ENCODE measurements at places on chromosomes 4 and X.

- peak; percentile 54 for DNase-seq
These were observed 97.7 kb downstream of the ARHGAP10 start for GRCh38 chr4:147829401-147830101.

- DNase-seq, result no peak
These were observed 55.0 kb upstream of the PAK3 start for GRCh38 chrX:111041018-111041462.

DNA sequence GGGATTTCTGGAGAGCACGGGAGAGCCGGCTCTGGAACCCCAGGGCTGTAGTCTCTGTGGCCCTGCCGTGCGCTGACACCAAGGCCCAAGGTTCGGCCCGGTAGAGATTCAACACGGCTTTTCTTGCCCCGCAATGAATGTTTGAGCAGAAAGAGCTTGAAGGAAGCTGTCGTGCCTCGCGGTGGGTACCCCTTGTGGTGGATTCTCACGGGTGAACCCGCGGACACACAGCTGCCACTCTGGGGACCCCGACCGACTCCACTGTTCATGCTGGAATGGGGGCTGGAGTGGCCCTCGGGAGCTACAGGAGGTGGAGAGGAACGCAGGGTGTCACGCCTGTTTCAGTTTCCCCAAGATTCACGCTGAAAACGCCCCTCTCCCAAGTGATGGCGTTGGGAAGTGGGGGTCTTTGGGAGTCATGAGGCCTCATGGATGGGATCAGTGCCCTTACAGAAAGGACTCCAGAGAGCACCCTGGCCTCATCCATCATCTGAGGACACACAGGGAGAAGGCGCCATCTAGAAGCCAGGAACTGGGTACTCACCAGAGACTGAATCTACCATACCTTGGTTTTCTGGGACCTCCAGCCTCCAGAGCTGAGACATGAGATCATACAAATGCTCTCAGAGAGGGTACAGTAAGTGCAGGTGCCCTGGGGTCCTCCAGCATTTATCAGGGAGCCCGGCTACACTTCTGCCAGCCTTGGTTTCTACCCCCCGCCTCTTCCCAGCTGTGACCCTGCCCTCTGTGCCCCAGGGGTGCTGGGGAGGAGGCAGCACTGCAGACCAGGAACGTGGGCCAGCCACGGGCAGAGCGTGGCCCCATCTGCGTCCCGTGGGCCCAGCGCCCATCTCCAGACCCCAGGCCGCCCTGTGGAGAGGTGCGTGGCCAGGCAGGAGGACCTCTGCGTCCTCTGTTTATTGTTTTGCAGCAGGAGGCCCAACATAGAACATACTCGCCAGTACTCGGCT is 6.4 kb downstream of the SLC25A6 start:
- no peak for DNase-seq

- no peak for DNase-seq
These were observed 53.2 kb downstream of the MAGED4B start for GRCh38 chrX:52015794-52016193.

- DNase-seq, result no peak
These were observed 345.9 kb downstream of the SLC7A11 start for GRCh38 chr4:137896221-137896737.

- DNase-seq, result peak; percentile 31
These were observed 9.9 kb downstream of the APBB2 start for GRCh38 chr4:41204400-41204978.

DNA sequence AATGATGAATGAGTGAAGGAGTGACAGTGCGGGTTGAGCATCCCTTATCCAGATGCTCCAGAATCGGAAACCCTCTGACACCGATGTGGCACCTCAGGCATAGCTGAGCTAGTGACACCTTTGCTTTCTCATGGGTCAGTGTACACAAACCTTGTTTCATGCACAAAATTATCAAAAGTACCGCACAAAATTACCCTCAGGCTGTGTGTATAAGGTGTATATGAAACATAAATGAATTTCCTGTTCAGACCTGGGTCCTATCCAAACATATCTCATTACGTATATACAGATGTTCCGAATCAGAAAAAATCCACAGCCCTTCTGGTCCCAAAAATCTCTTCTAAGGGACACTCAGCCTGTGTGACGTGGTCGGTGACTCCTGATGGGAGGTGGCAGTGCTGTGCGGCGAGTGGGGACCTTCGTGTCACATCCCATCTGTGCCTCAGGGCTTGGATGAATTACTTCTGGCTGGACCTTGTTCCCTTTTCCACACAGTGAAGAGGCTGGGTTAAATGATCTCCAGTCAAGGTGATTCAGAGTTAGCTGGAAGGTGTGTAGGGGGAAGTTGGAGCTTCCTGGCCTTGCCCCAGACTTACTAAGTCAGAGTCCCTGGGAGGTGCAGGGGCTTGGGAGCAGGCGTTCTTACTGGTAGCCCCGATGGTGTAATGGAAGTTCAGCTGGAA is 18.8 kb downstream of the RGS12 start:
- DNase-seq, result no peak

- DNase-seq, result no peak
These were observed 88.1 kb downstream of the RASL11B start for GRCh38 chr4:52950226-52950625.

DNA sequence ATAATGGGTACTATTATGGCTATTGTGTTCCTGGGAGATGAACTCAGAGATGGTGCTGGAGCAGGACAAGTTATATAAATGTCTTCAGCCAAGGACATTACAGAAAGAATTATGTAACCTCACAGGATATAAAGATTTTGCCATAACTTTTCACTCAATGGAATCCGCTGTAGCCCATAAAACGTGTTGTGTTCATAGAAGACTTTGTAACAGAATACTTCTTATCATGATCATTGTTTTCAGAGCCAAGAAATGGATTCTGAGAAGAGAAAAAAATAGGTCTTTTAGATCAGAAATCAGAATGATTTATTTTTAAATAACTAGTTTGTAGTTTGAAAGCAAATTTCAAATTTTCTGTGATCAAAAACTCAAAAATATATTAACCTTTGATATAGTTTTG is 441.0 kb upstream of the TENM3 start:
- no peak for DNase-seq

- DNase-seq, result no peak
These were observed 7.6 kb downstream of the ANAPC10 start for GRCh38 chr4:145090380-145090779.

DNA sequence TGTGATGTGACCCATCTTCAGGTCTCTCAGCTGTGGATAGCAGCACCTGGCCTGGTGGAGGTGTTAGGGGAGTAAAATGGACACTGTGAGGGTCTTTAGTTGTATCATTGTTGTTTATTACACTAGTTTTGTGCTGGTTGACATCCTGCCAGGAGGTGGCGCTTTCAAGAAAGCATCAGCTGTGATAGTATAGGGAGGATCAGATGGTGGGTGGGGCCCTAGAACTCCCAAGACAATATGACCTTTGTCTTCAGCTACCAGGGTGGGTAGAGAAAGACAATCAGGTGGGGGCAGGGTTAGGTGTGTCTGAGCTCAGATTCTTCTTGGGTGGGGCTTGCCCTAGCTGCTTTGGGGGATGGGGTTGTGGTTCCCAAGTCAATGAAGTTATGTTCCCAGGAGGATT is 162.8 kb downstream of the PPP1R2C start:
- DNase-seq, result no peak

GRCh38 chrX:33784548-33784947 is 347.6 kb downstream of the FAM47A start:
- DNase-seq, result no peak

DNA sequence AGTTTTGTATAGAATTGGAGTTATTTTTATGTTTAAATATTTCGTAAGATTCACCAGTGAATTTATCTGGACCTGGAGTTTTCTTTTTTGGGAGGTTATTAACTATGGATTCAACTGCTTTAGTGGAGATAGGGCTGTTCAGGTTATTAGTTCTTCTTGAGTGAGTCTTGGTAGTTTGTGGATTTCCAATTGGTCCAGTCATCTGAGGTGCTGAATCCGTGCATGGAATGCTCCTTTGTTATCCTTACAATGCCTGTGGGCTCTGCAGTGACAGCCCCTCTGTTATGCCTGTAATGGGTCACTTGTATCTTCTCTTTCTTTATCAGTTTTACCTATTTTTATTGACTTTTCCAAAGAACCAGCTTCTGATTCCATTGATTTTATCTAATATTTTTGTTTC is 15.4 kb upstream of the NKX1-1 start:
- DNase-seq, result no peak

- DNase-seq, result no peak
These were observed 168.1 kb upstream of the MAP3K15 start for GRCh38 chrX:19683358-19683757.

DNA sequence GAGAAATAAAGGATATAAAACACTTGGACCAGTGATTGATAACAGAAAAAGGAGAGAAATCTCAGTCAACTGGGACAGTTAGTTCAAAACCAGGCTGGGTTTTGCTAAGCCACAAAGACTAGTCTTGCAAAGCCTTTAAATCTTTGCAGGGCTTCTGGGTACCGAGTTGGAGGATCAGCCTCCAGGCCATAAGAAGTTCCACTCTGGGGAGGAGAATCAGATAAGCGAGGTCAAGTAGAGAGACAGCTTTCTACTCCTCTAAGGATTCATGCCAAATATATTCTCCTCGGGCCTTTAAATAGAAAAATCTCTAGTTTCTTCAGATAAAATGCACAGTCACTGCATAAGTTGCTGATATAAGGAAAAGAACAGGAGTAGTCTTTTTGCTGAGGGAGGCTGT is 92.7 kb downstream of the MFAP3L start:
- no peak for DNase-seq

DNA sequence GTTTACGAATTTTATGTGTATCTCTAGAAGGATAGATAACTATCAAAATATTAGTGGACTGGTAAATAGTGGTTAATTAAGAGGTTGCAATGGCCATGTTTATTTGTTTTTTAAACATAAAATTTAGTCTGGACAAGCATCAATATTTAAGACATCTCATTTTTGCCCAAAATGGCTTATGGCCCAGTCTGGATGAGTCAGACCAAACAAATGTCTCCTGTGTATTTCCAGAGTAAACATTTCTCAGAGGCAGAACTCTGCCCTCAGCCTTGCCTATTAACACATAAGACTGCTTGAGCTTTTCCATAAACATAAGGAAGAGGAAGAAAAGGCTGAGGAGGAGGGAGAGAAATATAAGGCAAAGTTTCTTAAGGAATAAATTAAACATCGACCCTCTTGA is 277.1 kb upstream of the DIAPH2 start:
- peak; percentile 19 for DNase-seq

DNA sequence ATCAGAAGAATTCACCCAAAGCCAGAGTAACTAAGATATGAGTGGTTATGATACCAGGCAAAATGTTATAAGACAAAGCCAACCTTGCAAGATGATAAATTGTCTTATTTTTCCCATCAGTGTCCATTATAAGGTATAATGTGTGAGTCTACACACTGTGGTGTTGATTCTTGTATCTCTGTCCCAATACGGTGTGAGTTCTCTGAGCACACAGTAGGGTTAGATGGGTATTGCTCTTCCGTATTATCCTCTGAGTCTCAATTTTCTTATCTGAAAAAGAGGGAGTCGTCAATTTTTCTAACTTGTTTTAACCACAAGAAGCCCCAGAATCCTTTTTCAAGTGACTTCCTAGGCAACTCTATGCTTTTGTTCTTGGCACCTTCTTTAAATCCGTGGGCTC is 69.9 kb downstream of the HMGB2 start:
- no peak for DNase-seq

DNA sequence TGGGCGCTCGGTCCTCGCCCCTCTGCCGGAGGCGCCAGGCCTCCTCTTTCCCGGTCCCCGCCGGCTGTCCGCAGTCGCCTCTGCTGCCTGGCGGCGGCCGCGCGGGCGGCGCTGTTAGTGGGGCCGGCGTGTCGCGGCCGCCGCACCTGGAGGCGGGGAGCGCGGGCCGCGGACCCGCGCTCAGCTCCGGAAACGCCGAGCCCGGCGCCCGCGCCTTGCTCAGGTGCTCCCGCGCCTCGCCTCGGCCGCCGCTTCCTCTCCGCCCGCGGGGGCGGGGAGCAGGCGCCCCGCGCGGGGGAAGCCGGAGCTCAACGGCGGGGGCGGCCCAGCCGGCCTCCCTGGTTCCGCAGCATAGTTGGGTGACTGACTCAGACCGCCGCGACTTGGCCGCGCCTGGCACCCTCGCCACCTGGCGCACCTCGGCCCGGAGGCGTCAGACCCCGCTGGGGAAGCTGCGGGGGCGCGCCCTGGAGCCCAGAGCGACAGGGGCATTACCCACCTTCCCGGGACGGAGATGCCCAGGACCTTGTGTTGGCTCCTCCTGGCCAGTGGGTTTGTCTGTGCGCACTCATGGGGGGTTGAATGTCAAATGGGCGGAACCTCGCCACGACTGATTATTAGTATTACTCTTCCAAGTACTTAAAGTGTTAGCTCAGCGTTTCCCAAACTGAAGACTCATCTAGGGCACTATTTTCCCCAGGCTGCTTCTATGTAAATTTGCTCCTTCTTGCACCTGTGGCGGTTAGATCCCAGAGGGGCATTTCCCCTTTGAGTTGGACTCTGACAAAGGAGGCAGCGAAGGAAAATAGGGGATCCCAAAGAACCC is at the start of gene ARAP2:
Gene ARAP2 (minus strand): TSS at position 258 of the 826 bp plus-strand sequence. CDS start 15,028 bp downstream, outside the sequence.
- peak; percentile 34 for DNase-seq

- DNase-seq, result no peak
These were observed 168.5 kb upstream of the DMD start for GRCh38 chrX:33379839-33380238.

- DNase-seq, result no peak
These were observed 22.3 kb downstream of the TEC start for GRCh38 chr4:48247142-48247877.

DNA sequence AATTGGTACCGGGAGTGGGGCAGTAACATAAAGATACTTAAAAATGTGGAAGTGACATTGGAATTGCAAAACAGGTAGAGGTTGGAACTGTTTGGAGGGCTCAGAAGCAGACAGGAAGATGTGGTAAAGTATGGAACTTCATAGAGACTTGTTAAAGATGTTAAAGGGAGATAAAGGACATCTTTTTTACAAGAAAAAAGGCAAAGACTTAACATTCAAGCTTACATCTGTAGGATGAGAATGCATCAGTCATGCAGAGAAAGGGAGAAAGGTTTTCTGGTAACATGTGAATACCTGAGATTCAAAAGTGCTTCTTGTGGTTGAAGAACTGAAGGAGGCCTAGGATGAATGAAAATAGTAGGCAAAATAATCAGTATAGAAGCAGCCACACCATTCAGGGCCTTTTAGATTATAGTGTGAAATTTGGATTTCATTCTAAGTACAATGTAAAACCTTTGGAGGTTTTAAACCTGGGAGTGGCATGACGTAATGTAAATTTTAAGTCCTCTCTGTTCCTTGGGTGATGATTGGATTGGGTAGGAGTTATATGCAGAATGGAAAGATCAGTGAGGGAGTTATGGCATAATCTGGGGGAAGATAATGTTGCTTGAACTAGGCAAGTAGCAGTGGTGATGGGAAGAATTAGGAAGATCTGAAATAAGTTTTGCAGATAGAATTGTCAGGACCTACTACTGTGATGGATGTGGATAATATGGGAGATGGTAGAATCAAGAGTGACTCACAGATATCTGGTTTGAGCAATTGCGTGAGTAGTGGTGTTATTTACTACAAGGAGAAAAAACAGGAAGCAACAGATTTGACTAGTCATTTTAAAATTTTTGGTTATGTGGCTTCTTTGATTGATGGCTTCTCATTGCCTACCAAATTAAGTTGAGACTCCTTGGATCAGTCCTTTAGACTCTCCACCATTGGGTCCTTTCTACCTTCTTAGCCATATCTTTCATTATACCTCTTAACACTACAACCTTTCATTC is 138.7 kb downstream of the VSIG4 start:
- no peak for DNase-seq
